ENCODE measurements at places on chromosomes 1 and 21. TPM values are rescaled to one million over a fixed set of nuclear protein-coding genes. Genes with fewer than 3 reads are reported as not detected.

- DNase-seq: no peak
Observed at GRCh38 chr1:8107897-8108296, 81.8 kb upstream of the ERRFI1 start.

- no peak for DNase-seq
Observed at GRCh38 chr1:66351913-66352312, 182.0 kb upstream of the SGIP1 start.

DNA sequence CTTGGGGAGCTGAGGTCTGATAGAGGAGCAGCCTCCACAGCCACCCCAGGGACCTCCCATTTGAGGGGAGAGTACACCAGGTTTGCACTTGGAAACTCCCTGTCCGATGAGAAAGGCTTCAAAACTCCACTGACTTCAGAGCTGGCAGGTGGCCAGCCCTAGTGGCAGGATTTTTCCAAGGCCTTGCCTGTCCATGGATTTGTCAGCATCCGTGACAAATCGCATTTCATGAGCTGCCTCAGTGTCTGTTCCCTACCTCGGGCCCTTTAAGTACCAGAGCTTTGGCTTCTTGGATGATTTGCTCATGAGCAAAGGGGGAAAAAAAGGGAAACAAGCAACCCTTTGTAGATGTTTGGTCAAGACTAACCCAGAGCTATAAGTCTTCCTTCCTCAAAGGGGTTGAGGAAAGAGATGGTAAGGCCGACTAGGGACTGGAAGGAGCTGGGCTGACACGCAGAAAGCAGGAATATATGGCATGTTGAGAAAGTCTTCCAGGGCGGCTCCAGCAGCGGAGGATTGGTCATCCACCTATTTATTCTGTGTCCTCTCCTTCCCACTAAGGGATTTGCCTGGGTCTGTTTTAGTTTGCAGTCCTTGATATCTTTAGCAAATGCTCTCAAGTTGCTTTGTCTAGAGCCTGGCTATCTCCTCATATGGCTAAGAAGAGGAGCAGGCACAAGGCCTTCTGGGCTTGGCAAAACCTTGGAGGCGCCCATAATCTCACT is 2.7 kb upstream of the HSPG2 start:
- DNase-seq: peak; percentile 83

GRCh38 chr1:56135864-56136147 is 443.6 kb downstream of the PLPP3 start:
- DNase-seq: no peak

- no peak for DNase-seq
Observed at GRCh38 chr1:1775327-1776226, 2.7 kb downstream of the NADK start.

DNA sequence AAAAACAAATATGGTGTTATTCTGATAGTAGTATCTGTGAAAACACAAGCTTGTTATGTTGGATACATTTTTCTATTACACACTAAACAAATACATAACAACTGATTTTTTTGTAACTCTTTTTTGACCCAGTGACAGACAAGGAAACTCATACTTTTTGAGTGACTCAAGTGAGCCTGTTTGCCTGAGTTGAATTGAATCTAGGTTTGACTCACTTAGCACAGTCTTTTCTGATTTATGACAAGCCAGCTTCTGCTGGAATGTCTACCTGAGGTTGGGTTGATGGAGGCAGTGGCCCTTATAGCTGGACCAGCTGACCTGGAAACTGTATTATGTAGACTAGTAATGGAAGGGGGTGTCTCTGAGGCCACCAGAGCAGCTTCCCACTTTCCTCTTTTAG is 4.2 kb upstream of the CLCA4 start:
- no peak for DNase-seq

DNA sequence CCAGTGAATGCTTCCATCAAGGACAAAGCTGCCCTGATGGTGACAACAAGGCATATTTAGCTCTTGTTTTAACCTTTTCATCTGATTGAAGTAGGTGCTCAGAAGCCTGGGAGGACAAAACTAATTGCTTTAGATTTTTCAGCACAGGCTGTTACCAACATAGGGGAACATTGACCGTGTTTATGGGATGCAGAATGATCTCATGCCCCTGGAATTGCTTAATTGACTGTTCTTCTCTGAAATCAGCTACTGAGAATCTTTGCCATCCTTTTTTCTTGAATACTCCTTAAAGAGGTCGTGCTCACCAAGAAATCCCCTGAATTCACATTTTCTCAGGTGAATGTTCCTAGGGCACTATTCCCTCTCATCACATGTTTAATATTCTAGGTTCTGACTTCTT is 95.9 kb upstream of the CCDC190 start:
- DNase-seq: no peak

GRCh38 chr1:179550746-179551682 is 24.7 kb downstream of the NPHS2 start:
- DNase-seq: no peak

DNA sequence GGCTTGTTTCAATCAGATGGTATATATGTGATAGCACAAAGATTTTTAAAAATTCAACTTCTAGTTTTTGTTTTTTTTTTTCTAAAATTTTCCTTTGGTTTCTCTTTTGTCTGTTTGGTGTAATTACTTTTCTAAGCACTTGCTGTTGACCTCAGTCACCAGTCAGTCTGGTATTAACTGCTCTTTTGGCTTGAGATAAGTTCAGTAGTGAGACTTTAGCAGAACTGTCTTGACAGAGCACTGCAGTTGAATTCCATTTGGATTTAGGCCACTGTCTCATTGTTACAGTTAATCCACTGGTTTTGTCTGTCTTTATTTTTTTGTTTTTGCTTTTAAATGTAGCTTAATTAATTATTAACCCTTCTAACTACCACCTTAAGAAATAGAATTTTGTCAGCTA is 36.2 kb downstream of the OSBPL9 start:
- no peak for DNase-seq

DNA sequence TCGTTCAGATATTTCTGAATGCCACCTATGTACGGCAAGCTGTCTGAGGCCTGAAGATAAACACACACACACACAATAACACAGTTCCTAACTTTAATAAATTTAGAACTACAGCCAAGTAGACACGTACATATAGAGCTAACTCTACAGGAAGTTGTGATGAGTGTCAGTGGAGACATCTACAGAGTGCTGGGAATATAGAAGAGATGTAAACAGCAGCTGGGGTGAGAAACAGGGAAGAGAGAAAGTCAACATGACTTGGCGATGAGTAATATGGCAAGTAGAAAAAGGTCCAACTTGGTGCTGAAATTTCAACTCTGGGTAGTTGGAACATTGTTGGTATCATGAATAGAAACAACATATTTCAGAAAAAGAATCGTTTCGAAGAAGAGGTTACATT is 206.5 kb downstream of the ZP4 start:
- DNase-seq: no peak

C1orf167 gene
- total RNA-seq: not detected

Measured in Panc1 (cell line).